ENCODE measurements at places on chromosomes 2 and 18.

DNA sequence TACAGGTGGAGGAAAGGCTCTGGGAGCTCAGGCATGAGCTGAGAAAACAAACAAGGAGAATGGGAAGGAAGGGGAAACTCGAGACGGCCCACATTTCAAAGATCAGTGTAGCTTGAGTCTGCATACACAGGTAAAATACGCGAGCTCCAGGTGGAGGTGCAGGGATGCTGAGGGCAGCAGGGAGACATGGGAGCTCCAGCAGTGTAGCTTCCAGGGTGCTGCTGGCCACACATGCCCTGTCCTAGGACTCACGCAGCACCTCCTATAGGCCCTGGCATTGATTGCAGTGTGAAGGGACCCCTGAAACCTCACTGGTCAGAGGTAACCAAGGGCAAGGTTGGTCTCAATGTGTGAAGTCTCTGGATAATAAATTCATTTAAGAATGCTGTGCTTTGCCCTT, 362.8 kb upstream of the HS6ST1 start:
- DNase-seq: no peak

- DNase-seq: no peak
Measured at GRCh38 chr2:109382226-109382895, 231.4 kb downstream of the SEPTIN10 start.

- DNase-seq: no peak
Measured at GRCh38 chr2:221264318-221264717, 307.8 kb downstream of the EPHA4 start.

DNA sequence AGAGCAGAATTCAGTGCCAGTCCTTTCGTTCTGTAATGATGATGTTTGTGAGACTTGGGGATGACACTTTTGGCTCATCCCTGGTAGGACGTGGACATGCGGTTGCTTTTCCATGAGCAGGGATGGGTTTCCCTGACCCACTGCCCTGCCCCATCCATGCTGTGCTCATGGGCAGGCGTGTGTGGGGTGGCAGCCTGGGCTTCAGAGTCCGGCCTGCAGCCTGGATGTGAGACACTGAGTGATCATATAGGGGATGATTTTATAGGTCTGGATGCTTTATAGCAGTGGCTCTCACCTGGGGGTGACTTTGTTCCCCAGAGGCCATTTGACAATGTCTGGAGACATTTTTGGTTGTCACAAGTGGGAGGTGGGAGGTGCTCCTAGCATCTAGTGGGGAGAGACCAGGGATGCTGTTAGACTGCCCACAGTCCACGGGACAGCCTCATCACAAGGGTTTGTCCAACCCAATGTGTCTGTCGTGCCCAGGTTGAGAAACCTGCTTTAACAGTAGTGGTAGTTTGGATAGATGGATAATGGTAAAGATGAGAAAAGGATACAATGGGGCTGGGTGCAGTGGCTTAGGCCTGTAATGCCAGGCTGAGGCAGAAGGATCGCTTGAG, 38.9 kb downstream of the LDLRAD4 start:
- DNase-seq: no peak

- no peak for DNase-seq
Measured at GRCh38 chr18:37661478-37661877, 95.9 kb upstream of the CELF4 start.

DNA sequence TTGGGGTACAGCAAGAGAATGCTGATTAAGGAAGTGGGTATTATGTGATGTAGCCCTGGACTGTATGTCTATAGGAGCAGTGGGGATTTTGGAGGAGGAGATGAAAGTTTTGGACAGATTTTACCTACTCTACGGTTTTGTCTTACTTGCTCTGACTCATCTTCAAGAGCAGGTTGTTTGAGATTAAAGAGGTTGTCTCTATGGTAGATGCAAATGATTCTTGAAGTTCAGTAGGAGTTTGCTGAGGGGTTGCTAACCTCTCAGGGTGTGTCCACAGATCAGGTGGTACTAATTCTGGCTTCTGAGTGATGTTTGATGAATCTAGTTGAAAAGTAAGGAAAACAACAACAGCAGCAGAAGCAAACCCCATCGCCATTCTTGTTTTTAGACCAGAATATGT, 9.7 kb upstream of the SERPINB12 start:
- no peak for DNase-seq

DNA sequence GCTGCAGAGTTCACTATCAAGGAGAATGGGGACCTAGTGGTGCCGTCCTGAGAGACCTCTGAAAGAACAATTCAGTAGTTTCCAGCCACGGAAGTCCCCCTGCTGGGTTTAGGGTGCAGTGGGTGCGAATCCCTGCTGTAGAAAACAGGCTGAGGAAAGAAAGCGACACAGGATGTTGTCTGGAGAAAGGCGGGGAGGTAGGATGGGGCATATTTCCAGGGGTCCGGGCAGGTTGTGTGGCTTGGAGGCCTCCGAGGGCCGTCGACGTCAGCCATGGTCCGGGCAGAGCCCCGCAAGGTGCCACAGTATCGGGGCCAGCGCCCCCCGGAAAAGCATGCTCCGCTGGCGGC, 807 bp upstream of the CREB1 start:
- DNase-seq: no peak

DNA sequence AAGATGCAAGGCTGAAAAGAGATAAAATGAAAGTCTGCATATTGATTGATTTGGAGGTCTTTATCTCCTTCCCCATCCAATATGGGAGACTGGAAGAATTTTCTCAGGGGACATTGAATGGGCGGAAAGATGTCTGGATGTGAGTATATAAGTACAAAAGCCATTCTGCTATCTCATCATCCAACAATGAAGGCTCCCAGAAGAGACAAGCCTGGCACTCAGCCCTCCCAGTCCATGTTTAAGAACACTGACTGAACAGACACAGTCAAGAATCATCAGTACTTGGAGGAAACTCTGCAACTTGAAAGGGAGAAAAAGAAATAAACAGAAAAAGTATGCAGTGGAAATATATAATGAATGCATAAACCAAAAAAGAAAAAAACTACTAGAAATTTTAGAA, 80.9 kb downstream of the PTRHD1 start:
- DNase-seq: no peak

GRCh38 chr2:67782443-67782842, 280.4 kb downstream of the C1D start:
- no peak for DNase-seq

GRCh38 chr2:215466097-215466909, 30.4 kb upstream of the FN1 start:
- no peak for DNase-seq

- no peak for DNase-seq
Measured at GRCh38 chr2:234403074-234403473, 93.8 kb downstream of the ARL4C start.

DNA sequence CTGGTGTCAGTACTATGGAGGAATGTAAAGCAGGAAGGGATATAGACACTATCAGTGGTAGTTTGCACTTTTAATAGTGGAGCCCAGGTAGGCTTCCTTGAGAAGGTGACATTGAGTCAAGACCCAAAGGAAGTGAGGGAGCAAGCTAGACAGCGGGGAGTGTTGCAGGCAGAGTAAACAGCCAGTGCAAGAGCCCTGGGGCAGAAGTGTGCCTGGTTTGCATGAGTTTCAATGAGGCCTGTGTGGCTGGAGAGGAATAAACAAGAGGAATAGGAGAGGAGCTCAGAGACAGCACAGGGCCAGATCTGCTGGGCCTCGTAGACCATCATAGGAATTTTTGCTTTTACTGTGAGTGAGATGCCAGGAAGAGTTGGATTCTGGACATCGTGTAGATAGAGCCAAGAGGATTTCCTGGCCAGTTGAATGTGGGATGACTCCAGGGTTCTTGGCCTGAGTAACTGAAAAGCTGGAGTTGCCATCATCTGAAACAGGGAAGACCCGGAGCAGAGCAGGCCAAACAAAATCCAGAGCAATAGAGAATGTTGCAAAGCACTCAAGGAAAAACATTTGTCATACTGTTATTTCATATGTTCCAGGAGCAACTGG, 102.5 kb downstream of the SP3 start:
- DNase-seq: peak; percentile 56

Data from NCI-H446 (cell line).